ENCODE measurements at places on chromosomes 12 and 14.

DNA sequence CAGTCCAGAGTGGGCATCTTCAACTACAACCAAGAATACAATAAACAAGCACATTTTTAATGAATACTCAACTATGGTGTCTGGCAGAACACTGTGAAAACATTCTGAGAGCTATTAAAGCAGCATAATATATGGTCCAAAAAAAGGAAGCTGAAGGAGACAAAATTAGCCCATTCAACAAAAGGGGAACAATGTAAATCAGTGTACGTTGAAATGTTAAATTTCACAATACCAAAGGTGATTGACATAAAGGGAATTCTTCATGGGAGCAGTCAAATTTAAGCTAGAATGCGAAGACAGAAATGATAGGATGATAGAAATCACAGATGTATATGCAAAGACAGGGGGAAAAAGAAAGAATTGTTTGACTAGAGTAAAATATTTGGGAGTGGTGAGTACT, 41.3 kb upstream of the SYCP3 start:
- no peak for DNase-seq

DNA sequence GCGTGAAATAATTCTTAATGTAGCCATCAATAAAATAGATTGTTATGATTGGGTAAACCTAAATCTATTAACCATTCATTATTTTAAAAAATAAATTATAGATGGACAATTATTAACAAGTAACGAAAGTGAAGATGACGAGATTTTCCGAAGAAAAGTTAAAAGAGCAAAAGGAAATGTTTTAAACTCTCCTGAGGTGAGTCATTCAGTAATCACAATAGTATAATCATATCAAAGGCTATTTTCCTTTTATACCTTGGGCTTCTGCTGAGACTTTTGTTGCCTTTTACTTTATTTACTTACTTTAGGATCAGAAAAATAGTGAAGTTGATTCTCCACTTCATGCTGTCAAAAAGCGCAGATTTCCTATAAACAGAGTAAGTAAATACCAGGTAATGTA, 45.6 kb downstream of the FANCM start:
- no peak for DNase-seq

GRCh38 chr12:3947781-3948180, 74.6 kb upstream of the PARP11 start:
- DNase-seq, result no peak

GRCh38 chr14:68550338-68550715, 242.5 kb downstream of the ZFP36L1 start:
- no peak for DNase-seq

DNA sequence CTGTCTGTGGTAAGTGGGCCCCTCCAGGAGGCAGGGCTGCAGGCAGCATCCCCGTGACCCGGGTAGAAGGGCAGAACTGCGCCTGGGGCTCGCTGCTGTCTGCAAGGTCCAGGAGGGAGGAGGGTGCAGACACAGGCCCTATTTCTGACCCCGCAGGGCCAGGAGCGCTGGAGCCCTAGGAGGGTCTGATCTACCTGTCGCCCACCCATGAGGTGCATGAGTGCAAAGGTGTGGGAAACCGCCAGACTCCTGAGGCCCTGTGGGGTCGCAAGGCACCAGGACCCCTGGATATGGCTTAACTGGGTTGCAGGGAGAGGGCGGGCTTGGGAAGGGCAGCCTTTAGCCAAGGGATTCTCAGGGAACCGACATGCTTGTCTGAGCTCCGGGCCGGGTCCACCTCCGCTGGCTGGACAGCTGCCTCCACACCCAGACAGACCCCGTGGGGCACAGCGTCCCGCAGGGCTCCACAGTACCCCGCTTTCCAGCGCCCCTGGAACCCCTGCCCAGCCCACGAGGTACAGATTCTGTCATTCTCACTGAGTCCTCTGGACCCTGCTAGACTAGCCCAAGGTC, 72.9 kb upstream of the TSPAN11 start:
- DNase-seq, result no peak

DNA sequence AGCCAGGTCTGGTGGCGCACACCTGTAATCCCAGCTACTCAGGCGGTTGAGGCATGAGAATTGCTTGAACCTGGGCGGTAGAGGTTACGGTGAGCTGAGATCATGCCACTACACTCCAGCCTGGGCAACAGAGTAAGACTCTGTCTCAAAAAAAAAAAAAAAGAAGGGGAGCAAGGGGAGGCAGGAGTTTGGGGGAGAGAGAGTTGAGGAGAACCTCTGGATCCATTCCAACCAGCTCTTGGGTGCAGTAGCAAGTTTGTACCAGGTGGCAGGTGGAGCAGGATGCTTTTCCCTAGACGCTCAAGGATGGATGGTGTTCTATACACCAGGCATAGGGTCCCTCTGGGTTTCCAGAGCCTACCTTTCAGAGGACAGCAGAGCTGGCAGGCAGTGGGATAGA, 1.9 kb downstream of the NFE2 start:
- no peak for DNase-seq

DNA sequence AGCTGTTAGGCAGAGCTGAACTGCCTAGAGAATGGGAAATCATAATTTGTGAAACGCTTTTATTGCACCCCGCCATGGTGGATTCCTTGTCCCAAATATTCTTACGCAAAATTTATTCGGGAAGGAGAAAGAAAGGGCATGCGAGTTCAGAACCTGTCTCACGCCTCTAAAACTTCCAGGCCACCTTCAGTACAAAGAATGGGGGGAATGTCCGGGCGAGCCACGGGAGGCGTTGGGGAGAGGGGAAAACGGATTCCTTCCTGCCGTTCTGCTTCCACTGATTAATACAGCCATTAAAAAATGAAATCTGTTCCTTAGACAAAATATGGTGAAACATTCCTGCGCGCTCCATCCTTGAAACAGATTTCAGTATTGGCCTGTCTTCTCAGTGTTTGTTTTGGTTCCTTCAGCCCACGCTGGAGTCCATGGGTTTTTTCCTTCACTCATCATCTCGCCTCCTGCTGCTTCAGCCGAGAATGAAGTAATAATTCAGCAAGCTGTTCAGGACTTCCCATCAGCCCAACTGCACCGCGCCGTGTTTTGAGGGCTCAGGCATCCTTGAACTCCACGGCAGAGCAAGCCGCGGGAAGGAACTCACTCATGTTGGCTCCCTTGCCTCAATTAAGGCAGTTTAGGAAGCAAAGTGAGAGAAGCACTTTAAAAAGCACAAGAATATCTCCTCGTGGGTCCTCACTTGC, 47.7 kb upstream of the CDKN3 start:
- DNase-seq, result no peak

DNA sequence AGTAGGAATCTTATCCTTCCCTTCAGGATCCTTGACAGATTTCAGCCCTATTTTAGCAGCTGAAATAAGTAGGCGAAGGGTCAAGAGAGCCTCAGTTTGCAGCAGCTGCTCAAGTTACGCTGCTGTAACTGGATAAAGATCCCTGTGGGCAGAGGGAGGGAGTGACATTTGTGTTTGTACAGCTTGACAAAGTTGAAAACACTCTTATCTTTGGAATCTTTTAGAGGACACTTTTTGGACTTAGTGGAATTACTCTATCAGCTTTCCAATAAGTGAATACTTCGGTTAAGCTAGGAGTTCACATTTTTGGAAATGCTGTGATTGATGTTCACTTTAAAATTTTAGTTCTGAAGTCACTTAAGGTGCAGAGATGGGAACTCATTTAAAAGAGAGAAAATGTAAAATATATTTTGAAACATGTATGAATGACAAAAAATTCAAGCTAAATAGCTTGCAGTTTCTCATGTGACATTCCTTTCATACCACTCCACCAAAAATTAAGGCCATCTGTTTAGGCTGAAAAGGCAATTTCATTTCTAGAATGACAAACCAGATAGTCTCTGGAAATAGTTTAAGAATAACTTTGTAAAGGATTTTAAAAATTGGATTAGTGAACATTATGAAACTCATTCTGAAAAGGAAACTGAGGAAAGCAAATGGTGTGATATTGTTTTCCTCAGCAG, 55.2 kb downstream of the SLC38A4 start:
- DNase-seq, result no peak

- no peak for DNase-seq
Observed at GRCh38 chr14:77902811-77903210, 102.9 kb downstream of the ADCK1 start.

DNA sequence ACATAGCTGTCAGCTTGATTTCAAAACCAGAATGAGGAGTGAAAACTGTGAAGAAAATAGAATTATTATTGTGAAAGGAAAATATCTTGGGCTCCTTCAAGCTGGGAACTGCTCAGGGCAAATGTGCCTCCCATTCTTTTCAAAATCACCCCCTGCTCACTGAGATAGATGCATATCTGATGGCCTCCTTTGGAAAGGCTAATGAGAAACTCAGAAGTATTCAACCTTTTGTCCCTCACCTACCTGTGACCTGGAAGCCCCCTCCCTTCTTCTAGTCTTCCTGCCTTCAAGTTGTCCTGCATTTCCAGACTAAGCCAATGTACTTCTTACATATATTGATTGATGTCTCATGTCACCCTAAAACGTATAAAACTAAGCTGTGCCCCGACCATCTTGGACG, 81.1 kb upstream of the C14orf132 start:
- DNase-seq, result no peak

- DNase-seq, result peak; percentile 61
Observed at GRCh38 chr14:64625386-64626232, 75.8 kb downstream of the PPP1R36 start.

DNA sequence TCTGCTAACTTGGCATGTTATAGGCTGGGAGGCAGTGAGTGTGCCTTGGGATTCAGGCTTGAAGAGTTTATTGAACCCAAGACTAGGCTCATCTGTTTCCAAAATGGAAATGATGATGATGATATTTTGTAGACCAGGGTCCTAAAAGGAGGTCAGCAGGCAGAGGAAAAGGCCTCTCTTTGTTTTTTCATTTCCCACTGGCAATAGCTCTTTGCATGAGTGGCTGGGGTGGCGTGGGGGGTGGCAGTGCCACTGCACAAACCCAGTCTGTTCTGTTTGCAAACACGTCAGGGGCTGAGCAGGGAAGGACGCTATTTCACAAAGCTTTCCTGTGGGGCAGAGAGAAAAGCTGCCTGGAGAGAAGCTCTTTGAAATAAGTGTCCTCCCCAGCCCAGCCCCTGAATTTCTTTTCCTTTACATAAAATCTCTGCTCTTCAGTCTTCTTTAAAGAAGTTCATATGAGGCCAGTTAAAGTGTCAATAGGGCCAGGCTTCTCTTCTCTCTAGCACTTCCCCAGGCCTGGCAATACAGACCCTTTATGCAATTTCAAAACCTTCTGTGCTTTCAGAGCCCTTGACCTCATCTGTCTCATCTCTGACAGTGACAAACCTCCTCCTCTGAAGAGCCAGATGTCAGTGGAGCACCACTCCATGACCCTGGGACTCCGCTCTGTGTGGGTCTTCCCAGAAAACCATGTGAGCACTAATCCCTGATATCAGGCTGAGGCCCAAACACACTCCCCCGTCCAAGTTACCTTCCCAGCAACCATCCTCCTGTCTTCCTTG, 72.8 kb downstream of the ZNF664 start:
- no peak for DNase-seq

GRCh38 chr12:112812600-112813406, 21.3 kb downstream of the RPH3A start:
- no peak for DNase-seq

GRCh38 chr14:25628390-25628789, 578.4 kb upstream of the STXBP6 start:
- no peak for DNase-seq

DNA sequence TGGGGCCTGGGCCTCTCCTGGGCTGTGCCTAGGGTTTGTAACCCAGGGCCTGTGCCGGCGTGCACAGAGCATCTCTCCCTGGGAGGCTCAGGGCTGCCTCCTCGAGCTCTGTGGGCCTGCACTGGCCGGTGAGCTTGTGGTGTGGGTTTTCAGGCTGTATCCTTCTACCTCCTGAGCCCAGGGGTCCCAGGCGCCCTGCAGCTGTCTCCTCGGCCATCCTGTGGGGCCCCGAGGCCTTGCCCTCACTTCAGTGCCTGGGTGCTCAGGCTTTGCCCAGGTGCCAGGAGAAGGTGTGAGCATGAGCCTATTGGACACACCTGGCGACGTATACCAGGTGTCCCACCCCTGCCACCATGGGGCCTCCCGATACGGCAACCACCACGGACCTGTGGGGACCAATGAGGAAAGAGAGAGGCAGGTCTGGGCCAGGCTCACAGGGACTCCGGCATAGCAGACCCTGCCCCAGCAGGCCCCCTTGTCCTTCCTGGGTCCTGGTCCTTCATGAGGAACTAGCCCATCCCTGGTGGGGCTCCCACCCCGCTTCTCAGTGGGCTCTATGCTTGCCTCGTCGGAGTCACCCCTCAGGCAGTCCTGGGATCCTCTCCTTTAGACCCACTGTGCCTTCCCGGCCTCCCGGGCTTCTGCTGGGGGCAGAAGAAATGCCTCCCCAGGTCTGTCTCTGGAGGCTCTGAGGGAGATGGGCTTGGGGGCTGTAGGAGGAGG, 400.2 kb downstream of the TMEM121 start:
- no peak for DNase-seq

- DNase-seq, result no peak
Observed at GRCh38 chr12:2124466-2125023, 71.8 kb downstream of the CACNA1C start.

DNA sequence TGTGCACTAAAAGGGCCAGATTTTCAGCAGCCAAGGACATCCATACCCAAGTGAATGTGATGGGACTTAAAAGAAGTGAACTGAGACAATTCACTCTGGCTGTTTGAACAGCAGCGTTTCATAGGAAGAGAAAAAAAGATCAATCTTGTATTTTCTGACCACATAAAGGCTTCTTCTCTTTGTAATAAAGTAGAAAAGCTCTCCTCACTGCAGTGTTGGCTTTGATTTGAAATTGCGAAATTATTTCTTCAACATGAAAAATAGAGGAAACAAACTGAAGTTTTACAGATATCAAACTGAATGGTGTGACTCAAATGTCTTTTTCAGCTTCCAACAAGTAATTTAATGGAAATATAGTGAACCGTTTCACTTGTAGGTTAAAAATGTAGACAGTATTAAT, 11.3 kb upstream of the KCNMB4 start:
- DNase-seq, result no peak

DNA sequence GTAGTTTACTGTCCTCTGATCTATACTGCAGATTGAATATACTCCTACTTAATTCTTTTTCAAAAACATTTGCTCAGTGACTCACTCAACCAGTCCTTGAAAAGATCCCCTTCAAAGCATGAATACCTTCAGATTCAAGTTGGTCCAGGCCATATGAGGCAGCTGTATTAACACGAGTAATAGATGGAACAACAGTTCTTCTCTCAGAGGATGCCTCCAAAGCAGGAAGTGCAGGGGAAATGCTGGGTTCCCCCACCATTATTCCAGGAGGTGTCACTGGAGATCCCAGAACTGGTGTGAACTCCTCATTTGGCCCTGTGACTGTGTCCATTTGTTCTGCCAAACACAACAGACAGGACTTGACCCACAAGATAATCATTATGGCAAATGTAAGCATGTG, 20.6 kb downstream of the ARMH4 start:
- no peak for DNase-seq

DNA sequence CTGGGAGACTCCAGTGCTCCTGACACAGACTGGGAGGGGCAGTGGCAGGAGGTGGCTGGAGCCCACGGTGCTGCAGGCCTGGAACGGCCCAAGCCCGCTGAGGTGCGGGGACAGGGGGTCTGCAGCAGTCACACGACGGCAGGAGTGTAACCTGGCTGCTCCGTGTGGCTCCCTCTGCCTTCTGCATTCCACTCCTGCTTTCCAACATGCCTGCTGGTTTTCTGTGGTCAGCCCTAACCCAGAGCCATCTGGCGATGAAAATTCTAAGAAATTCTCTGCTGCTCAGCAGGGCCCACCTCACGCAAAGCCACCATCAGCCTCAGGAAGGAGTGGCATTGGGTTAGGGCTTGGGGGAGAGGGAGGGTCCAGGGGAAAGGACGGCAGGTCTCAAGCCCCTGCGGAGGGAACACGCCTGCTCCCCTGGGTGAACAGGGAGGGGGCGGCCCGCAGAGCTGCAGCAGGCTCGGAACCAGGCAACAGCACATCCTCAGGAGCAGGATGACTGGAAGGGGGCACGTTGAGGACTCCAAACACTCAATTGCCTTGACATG, 5.0 kb upstream of the FBRSL1 start:
- no peak for DNase-seq

Measured in stomach (tissue), 19 donors.